ENCODE measurements at places on chromosomes 11 and 22.
A peak's percentile ranks its signal among the peaks of the same experiment; 100 is the strongest.

- no peak for DNase-seq
Measured at GRCh38 chr11:7292922-7293321, 41.2 kb downstream of the SYT9 start.

- DNase-seq = no peak
Measured at GRCh38 chr22:45427114-45427513, 13.6 kb downstream of the RIBC2 start.

DNA sequence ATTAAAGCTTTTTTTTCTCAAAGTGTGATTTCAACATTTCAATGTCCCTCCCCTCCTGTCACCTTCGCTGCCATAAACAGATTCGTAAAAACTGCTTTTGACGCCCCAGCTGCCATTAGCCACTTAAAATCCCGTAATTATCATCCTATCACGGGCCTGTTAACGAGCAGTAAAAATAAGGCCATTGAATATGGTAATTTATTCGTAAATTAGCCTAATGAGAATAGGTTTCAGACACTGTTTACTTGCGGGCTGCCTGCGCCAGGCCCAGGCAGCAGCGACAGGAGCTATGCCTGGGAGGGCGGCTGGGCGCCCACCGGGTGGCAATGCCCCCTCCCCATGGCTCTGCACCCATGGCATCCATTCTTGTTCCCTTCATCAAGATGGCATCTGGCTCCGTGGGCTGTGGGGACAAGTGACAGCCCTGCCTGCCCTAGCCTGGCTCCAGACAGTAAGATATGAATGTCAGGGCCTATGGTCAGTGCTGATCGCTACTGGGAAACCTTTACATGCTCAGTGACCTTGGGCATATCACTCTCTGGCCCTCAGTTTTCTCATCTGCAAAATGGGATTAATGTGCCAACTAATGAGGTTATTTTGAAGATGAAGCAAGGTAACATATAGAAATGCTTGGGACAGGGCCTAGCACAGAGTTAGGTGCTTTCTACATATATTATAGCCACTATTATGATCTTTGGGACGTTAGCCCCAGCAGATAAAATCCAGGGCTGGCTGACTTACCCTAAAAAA is 500.8 kb downstream of the MN1 start:
- no peak for DNase-seq

DNA sequence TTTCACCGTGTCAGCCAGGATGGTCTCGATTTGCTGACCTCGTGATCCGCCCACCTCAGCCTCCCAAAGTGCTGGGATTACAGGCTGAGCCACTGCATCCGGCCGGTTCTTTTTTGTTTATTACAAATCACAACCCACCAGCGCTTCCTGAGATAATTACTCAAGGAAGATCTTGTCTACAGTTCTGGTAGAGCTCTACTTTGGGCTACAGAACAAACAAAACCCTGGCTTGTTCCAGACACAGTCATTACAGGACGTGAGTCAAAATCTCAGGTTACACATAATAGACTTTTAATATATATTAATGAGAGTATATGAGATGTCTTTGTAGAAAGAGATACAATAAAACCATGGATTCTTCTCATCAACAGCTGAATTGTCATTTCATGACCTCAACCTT is 42.8 kb upstream of the NUP50 start:
- no peak for DNase-seq

DNA sequence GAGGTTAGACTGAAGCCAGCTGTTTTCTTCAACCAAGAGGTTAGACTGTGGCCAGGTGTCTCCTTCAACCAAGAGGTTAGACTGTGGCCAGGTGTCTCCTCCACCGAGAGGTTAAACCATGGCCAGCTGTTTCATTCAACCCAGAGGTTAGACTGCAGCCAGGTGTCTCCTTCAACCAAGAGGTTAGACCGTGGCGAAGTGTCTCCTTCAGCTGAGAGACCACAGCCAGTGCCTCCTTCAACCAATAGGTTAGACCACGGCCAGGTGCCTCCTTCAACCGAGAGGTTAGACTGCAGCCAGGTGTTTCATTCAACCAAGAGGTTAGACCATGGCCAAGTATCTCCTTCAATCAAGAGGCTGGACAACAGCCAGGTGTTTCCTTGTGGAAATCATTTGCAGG is 498.1 kb downstream of the TBC1D22A start:
- no peak for DNase-seq

DNA sequence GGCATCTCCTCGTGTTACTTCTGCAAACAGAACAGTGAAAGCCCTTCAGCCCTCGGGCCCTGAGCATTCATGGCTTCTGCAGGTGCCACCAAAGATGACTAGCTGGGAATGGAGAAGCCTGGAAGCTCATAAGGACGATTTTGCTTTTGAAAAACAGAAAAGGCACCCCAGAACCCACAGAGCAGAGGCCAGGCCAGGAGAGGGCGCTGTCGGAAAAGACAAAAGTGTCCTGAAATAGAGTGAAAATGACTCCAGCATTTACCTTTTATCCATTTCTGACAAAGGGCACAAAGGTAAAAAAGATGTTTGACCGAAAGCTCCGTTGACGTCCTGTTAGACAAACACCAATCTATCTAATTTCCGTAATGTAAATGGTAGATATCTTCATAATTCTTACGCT is 37.6 kb downstream of the ZNF195 start:
- DNase-seq = peak; percentile 53

GRCh38 chr11:93407777-93408401 is 77.3 kb downstream of the DEUP1 start:
- DNase-seq = no peak

GRCh38 chr11:100928426-100928825 is 201.2 kb downstream of the PGR start:
- no peak for DNase-seq

DNA sequence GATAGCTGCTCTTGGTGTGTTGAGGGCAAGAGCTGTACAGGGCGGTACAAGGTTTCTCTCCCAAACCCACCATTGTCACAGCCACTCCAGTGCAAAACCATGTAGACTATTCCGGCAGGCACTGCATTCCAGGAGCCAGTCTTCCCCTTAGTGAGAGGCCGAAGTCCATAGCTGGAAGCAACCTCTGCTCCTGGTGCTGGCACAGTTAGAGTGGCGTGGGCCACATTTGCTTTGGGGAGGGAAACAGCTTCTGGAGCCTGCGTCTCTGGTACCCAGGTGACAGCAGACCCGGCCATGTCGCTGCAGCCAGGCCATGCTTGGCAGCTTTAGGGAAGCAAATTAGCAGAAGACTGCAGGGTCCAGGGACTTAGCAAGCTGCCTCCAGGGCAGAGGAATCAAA is 788.0 kb downstream of the BRD1 start:
- no peak for DNase-seq

DNA sequence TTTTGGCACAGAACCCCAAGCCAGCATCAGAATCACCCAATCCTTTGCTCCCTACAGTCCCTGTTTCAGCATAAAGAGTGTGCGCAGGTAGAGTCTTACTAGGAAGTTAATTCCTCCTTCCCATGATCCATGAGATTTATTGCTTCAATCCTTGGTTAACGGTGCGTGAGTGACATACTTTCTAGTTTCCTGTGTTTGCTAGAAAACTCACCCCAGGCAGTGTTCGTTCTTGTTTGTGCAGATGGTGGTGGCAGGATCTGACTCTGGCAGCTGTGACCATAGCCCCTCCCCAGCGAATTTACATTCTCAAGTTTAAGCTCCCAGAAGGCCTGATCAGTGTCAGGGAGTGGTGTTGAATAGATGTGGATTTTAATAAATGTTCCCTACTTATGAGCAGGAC is 106.7 kb upstream of the CCT8L2 start:
- DNase-seq = no peak

GRCh38 chr22:49281467-49282340 is 546.0 kb downstream of the BRD1 start:
- no peak for DNase-seq

GRCh38 chr11:130487924-130488815 is 39.7 kb downstream of the ADAMTS15 start:
- DNase-seq = no peak

- no peak for DNase-seq
Measured at GRCh38 chr11:115279813-115280761, 224.1 kb downstream of the CADM1 start.

- DNase-seq = no peak
Measured at GRCh38 chr11:27473017-27473406, 422 bp upstream of the LGR4 start.

GRCh38 chr11:65700399-65700798 is 11.7 kb upstream of the KAT5 start:
- DNase-seq = no peak

- no peak for DNase-seq
Measured at GRCh38 chr11:9838229-9838628, 174.4 kb downstream of the SWAP70 start.

DNA sequence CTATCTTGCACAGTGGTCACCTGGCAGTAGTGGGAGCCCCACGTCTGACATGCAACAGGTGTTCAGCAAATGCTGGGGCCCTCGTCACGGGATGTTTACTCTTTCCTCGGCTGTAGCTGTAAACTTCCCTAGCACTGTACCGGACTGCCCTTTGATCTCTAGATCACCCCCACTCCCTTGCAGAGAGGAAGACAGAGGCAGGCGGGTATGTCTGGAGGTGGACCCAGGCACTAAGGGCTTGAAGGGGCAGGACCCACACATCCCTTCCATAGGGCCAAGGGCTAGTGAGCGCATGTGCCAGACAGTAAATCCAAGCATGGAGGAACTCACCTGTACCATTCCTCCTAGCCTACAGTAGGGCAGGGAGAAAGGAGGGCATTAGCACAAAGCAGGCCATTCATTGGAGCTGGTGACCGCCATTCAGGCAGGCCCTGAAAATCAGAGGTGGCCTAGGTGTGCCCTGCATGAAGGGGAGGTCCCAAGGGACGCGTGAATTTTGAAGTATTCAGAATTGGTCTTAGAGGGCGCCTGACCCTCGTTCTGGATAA is 1.9 kb upstream of the SMTN start:
- no peak for DNase-seq

DNA sequence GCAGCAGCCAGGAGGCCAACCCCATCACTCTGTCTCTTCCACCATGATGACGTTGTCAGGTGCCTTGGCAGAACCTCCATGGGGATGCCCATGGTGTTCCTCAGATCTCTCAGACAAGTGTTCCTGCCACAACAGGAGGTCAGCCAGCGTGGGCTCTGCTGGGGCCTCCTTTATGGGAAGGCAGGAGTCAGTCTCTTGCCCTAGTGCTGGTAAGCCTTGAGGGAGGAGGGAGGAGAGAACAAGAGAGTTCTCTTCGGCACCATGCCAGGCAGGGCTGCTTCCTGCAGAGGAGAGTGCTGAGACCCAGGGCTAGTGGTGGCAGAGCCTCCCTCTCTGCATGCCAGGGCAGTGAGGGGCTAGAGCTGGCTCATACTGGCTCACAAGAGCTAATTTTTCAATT is 32.5 kb downstream of the GNAZ start:
- DNase-seq = no peak

DNA sequence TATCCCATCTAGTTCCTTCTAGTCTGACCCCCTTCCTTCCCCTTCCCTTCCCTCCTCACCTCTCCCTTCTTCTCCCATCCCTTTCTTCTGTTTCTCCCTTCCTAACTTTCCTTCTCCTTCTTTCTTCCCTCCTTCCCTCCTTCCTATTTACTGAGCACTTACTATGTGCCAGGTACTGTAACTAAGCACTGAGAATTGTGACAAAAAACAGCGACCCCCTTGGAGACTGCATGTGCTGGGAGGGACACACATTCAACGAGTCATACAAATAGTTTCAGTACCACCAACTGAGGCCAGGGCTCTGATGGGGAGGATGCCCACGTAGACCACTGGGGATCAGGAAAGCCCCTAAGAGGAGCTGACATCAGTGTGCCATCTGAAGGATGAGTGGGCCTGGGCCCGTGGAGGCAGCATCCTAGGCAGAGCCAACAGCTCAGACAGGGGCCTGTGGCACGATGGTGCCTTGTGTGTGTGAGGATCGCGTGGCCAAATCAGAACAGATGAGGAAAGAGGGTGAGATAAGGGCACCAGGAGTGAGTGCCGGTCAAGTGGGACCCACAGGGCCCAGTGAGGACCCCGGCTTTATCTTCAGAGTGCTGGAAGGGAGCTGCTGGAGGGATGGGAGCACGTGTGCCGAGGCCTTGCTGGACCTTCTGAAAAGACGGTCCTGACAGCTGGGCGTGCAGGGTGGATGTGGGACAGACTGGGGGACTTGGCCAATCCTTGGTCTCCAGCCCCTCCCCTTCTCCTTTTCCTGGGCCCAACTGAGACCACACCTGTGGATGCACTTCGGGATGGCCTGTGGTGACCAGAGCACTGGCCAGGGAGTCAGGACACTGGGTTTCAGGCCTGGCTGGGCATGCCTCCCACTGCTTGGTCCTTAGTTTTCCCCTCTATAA is 38.4 kb upstream of the CRYBB3 start:
- DNase-seq = no peak

- DNase-seq = peak; percentile 99
Measured at GRCh38 chr22:41417622-41418390, 28.8 kb downstream of the TOB2 start.

DNA sequence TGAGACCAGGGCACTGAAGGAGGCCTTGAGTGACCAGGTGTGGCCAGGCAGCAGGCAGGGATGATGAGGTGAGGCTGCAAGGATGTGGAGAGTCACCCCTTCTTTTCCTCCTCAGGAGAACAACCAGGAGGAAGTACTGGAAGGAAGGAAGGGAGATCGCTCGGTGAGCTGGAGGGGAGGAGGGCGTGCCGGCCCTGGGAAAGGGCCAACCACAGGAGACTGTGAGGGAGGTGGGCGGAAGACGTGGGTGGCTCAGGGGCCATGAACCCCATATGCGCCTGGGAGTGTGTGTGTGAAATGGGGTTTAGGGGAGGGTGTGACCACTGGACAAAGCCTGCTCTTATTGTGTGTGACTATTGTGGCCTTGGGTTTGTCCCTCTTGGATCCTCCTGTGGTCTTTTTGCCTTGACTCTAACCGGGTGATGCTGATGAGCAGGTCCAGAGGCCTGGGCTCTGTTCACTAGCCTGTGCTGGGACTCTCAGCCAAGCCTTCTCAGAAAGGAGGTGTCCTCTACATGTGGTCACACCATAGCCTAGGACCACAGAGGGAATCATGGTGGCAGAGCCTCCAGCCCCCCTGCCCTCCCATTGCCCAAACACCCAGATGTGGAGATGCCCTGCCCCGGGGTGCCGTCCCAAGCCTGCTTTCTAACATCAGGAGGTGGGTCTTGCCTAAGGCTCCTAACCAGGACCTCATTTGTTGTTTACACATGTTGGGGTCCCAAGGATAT is 41.3 kb upstream of the TUB start:
- DNase-seq = no peak

- no peak for DNase-seq
Measured at GRCh38 chr11:35192347-35192746, 53.4 kb downstream of the CD44 start.

- DNase-seq = no peak
Measured at GRCh38 chr22:49042066-49042465, 785.6 kb downstream of the BRD1 start.
